ENCODE measurements at places on chromosomes 2 and 18. TPM values are rescaled to one million over a fixed set of nuclear protein-coding genes. Genes with fewer than 3 reads are reported as not detected.

KCNK3 gene
- 1.8 TPM for total RNA-seq

RBFA gene
- 13.6 TPM for total RNA-seq

TSPYL6 gene
- 0.20 TPM for total RNA-seq

HNMT gene
- 7.2 TPM for total RNA-seq

NAPG gene
- 36.7 TPM for total RNA-seq

L3MBTL4 gene
- total RNA-seq, result 1.4 TPM

SLC4A3 gene
- 364 TPM for total RNA-seq

UGT1A8 gene
- not detected for total RNA-seq

INPP5D gene
- 6.3 TPM for total RNA-seq

IL18RAP gene
- not detected for total RNA-seq

IL36A gene
- not detected for total RNA-seq

CENPA gene
- 23.4 TPM for total RNA-seq

CERKL gene
- total RNA-seq, result not detected

COL4A4 gene
- total RNA-seq, result 8.8 TPM

ZSWIM2 gene
- total RNA-seq, result not detected

SERPINB2 gene
- not detected for total RNA-seq
